Activated CD4-positive, alpha-beta T cell treated with anti-CD3 and anti-CD28 coated beads, Interleukin-2, amount 10 ng/mL, durations not matched to agents 24 days and 14 days (primary cell): ENCODE measurements at places on chromosomes 1 and 21.

DNA sequence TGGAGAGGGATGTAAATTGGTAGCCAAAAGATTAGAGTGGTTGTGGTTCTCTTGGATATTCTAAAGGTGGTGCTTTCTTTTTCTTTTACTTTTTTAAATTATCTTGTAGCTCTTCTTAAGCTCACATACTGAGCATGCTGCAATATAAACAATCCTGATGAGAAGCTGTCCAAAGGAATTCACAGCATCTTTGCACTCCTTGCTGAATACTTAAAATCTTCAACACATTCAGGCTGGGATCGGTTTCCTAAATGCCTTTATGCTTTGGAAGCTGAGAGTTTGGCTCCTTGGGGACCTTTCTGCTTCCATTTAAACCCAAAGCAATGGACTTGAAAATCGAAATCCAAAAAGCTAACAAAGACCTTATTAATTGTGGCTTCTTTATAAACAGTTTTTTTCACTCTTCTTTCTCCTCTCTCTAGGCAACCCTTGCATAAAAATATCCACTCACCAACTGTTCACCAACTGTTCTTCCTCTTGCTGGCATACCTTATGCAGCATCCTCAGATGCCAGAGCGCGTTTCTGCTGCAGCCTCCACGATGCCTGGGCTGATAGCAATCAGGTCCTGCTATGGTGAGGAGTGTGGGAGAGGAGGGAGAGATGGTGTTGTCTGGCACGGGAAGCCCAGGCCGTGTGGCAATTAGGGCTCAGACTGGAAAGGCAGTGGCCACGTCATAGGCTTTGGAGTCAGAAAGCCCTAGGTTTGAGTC lies 535.8 kb upstream of the DAB1 start:
- no peak for DNase-seq

GRCh38 chr1:7488475-7488842 lies 282.6 kb upstream of the VAMP3 start:
- no peak for DNase-seq

GRCh38 chr21:43824333-43825241 lies 35.2 kb downstream of the RRP1 start:
- DNase-seq = no peak

DNA sequence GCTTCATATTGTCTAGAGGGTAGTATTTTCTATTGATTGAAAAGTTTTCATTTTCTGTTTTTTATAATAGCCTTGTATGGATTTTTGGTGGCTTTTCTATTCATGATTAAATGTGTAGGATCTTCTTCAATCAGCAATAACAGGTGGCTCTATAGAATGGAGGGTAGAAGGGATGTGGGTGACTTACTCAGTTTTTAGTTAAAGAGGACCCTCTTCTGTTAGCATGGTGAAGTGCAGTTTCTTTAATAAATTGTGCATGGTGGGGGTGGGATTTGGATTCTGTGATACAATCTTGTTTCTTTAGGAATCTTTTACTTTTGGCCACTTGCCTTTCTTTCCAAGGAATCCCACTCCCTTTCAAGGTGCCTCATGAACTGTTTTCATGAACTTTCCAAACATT lies 64.7 kb downstream of the SLC35A3 start:
- no peak for DNase-seq

DNA sequence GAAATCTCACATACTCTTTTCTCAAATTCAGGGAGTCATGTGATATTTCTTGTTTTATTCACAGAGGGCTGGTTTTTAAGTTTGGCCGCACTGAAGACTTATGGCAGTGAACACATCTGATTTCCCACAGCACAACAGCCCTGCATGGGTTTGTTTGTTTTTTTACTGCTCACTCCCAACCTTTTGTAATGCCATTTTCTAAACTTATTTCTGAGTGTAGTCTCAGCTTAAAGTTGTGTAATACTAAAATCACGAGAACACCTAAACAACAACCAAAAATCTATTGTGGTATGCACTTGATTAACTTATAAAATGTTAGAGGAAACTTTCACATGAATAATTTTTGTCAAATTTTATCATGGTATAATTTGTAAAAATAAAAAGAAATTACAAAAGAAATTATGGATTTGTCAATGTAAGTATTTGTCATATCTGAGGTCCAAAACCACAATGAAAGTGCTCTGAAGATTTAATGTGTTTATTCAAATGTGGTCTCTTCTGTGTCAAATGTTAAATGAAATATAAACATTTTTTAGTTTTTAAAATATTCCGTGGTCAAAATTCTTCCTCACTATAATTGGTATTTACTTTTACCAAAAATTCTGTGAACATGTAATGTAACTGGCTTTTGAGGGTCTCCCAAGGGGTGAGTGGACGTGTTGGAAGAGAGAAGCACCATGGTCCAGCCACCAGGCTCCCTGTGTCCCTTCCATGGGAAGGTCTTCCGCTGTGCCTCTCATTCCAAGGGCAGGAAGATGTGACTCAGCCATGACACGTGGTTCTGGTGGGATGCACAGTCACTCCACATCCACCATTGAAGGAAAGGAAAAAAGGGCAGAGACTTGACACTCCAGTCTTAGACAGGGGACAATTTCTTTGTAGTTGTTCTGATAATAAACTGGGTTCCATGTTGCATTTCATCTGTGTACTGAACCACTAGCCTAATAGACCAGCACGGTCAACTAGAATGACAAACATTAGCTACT lies 22.8 kb downstream of the TMEM50A start:
- no peak for DNase-seq

- DNase-seq = no peak
Observed at GRCh38 chr21:15809818-15810217, 80.0 kb downstream of the USP25 start.
